M059J (cell line): ENCODE measurements at places on chromosomes 2 and 18.
A peak's percentile ranks its signal among the peaks of the same experiment; 100 is the strongest.

- DNase-seq: peak; percentile 48
These were observed 894.1 kb upstream of the PIK3C3 start for GRCh38 chr18:41060967-41061366.

DNA sequence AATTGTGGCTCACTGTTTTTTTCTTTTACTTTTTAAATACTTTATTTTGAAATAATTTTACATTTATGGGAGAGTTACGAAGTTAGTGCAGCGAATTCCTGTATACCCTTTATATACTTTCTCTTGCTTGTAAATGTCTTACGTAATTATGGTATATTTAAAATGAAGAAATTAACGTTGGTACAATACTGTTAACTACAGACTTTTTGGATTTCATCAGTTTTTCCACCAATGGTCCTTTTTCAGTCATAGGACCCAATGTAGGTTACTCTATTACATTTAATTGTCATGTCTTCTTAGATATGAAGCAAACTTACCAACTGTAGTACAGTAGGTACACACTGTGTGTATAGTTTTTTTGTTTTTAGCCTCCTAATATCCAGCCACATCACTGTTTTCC lies 76.3 kb downstream of the BOLA3 start:
- DNase-seq: no peak

GRCh38 chr18:79438898-79439627 lies 43.3 kb downstream of the NFATC1 start:
- DNase-seq: peak; percentile 21

- peak; percentile 73 for DNase-seq
These were observed 59.0 kb upstream of the SPRED2 start for GRCh38 chr2:65491381-65491905.

DNA sequence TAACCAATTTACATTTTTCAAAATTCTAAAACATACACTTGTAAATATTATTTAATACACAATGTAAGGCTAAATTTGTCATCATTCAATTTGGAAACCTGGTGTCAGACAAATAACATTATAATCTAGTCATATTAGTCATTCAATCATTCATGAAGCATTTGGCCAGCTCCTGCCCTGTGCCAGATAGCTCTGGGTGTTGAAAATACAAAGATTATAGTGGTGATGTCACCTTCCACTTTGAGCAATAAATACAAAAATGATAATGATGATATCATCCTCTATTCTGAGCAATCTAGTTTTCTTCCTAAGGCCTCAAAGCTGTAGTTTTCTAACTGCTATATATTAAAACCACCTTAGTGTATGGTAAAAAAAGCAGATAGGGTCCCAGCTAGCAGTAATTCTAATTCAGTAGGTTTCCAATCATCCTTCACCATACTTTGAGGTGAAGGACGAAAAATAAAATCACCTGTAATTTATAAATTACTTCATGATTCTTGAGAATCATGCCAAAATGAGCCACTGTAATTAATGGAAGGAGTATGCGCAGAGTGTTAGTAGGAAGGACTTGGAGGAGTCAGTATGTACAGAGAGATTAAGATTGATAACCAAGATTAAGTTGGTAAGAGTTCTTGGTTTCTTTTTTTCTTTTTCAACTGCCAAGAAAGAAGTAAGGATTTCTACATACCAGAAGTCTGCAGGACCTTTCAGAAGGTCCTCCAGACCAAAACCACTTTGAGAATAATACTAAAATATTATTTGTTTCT lies 23.2 kb downstream of the MEMO1 start:
- peak; percentile 55 for DNase-seq

GRCh38 chr2:2664989-2665833 lies 334.1 kb upstream of the MYT1L start:
- DNase-seq: peak; percentile 89
